Stimulated activated CD4-positive, alpha-beta T cell treated with anti-CD3 and anti-CD28 coated beads, Interleukin-1b, Interleukin-23, amount 100 ng/mL, for 24 hours (primary cell): ENCODE measurements at places on chromosomes 1 and 21.

DNA sequence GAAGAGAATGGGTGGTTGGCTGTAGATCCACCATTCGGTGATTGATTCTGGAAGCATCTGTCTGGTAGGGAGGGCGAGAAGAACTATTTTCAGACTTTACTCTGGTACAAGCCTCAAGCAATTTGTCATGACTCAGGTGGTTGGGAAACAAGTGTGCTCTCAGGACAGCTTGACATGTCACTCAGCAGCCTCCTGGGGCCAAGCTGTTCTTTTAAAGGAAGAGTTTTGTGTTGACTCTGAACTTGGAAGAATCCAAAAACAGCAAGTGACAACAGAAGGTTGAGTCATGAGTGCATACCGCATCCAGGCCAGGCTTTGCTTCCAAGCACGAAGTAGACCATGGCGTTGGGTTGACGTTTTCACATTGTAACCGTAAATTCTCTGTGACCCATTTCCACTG, 65.9 kb downstream of the CLIC6 start:
- no peak for DNase-seq

GRCh38 chr1:180231506-180231921, 1.4 kb downstream of the LHX4 start:
- DNase-seq, result no peak

- DNase-seq, result no peak
These were observed 38.5 kb downstream of the MRPL37 start for GRCh38 chr1:54238353-54239034.

DNA sequence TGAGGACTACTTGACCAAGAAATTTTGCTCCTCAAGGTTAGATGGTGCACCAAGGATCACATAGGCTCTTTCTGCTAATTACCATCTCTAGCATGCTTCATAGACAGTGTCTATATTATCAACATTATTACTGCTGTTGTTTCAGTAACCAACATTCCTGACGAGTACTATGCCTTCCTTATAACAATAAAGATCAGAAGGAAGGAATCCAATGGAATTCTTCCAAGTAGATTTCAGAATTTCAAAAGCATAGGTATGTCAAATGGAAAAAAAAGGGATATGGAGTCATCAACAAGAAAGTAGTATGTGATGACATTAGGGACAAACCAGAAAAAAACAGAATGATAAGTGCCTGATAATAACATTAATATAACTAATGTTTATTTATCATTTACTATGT, 39.6 kb upstream of the LPGAT1 start:
- DNase-seq, result no peak

- DNase-seq, result no peak
These were observed 24.4 kb downstream of the SPSB1 start for GRCh38 chr1:9317072-9317471.

DNA sequence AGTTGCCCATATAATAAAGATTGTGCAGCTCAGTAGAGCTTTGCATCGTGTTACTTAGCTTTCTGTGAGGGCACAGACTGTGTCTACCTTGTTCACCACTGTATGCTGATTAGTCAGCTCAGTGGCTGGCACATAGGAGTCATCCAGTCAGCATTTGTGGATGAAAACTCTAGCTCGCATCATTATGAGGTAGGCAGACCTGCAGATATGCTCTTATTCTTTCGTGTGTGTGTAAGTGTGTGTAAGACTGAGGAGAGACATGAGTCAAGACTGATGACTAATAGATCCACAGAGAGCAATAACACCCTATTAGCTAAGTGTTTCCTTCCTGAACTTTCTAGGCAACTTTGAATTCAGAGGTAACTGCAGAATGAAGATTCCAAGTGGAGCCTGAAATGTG, 17.1 kb downstream of the TTF2 start:
- DNase-seq, result peak; percentile 47

DNA sequence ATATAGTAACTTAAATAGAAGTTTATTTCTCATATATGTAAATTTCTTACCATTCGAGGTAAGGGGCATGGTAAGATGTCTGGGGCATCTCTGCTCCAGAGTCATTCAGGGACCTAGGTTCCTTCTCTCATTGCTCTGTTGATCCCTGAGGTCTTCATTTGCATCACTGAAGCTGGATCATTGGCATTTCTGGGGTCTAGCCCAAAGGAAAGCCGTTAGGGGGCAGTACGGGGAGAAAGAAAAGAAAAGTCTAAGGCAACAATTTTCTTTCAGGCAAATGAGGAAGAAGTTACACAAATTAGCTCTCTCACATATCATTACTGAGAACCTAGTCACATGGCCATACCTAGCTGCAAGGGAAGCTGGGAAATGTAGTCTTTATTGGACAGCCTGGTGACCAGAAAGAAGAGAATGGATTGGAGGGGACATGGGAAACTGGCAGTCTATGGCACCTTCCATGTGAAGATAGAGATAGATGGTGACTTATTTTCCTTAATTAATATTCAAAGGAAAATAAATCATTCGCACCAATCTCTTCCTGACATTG, 10.2 kb upstream of the SUSD4 start:
- DNase-seq, result no peak

GRCh38 chr21:44290327-44291077, 4.8 kb downstream of the AIRE start:
- DNase-seq, result no peak

- no peak for DNase-seq
These were observed 319.2 kb upstream of the SPAG17 start for GRCh38 chr1:118504221-118504644.

GRCh38 chr1:68140536-68140935, 90.1 kb upstream of the DIRAS3 start:
- DNase-seq, result no peak

DNA sequence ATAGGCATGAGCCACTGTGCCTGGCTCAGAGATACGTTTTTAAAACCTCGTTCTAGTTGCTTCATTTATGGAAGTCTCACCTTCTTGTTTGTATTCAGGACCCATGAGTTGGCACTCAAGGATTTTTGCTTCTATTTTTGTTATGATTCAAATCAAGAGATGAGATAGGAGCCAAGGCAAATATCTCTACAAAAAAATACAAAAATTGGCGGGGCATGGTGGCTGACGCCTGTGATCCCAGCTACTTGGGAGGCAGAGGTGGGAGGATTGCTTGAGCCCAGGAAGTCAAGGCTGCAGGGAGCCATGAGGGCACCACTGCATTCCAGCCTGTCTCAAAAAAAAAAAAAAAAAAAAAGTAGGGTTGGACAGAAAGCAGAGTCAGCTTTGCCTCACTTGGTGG, 36.8 kb upstream of the ERRFI1 start:
- DNase-seq, result no peak

GRCh38 chr1:66296370-66296769, 237.6 kb upstream of the SGIP1 start:
- no peak for DNase-seq

GRCh38 chr21:25561668-25562641, 45.3 kb downstream of the MRPL39 start:
- no peak for DNase-seq

DNA sequence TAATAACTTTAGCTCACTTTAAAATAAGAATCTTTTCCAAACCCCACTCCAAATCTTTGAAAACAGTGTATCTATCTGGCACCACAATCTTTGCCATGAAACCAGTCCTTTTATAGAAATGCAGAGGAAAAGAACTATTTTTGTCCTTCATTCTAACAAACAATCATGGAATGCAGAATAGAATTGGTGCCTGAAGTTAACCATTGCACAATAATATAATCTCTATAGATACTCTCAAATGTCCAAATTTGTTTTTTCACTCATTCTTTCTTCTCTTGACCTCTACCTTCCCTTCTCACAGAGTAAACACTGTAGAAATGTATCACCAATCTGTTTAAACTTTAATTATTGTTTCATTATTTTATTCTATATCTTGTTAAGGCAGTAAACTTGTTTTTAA, 34.8 kb downstream of the TTLL7 start:
- no peak for DNase-seq

DNA sequence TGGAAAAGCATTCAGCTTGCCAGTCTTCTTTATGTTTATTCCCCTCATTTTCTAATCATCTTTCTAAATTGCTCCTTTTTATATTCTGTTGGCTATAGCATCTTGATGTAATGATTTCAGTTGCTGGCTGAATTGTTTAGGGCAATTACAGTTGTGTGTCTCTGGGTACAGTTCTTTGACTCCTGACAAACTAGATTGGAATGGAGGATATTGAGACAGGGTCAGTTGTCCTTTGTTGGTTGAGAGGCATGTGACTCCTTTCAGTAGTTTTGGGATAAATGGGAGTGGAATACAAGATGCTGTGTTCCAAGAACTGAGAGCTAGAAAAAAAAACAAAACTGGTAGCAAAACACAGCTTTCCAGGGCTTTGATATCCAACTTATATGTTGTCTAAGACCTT, 1.5 kb downstream of the CENPF start:
- no peak for DNase-seq

DNA sequence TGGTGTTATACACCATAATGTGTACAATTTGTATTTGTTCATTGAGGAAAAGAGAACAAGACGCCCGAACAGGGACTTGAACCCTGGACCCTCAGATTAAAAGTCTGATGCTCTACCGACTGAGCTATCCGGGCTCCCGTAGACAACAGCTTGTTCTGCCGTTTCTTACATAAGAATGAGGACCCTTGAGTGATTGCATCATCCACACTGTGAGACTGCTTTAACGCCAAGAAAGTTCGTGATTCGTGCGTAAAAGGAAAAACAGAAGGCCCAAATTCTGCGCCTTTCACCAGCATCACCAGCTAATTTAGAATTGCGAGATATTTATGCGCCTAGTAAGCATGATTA, 9.3 kb upstream of the MDM4 start:
- DNase-seq, result peak; percentile 79

GRCh38 chr1:158422212-158422611, 3.8 kb downstream of the OR10K2 start:
- no peak for DNase-seq

DNA sequence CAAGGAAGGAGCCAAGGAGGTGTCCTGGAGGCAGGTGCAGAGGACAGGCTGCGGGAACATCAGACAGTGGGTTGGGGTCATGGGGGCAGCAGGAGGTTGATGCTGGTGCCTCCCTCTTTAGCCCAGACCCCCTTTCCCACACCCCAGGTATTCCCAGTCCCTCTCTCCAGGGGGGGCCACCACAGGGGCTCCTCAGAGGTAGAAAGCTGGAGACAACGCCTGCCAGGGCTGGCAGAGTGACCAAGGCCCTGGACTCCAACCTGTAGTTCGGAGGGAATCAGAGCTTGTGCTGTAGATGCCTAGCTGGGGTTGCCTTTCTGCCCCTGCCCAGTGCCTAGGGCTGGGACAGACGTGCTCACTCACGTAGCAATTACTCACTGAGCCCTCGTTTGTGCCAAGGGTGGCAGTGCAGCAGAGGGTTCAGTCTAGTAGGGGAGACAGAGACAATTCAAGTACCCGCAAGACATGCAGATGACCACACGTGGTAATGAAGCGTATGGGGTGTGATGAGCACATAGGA, 148.2 kb downstream of the PTPRU start:
- DNase-seq, result no peak

DNA sequence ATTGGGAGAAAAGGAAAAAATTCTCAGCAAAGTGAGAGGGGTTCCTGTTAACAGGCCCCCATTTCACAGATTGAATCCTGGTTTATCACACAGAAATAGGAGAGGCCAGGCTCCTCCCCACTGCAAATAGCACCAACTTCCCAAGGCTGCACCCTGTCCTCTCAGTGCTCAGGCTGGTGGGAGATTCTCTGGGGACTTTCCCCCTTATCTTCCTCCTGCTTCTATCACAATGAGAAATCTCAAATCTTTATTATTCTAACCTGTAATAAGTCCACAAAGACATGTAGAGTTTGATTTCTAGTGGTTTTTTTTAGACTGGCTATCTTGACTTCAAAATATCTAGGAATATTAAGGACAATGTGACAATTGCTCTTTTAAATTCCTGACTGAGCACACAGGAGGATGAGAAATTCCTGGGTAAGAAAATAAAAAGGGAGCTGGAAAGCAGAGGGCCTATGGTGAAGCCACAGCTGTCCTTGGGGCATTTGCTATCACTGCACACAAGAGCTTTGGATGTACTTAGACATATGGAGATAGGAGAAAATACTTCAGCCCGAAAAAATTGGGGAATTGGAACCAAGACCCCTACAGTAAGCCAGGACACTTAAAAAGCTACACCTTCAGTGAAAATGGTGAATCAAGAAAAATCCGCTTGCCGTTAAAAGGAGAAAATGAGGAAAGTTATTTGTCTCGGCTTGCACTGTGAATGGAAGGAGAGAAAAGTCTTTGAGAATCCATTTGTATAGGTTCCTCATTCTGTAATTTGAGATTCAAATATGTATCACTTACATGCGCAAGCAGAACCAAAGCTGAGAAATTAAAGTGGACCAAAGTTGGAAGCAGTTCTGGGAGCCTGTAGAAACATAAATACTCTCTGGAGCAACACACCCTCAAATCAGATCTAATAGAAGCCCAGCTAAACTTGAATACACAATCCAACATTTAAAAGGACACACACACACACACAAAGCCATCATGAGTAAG, 65.9 kb upstream of the C1orf105 start:
- DNase-seq, result no peak

- no peak for DNase-seq
These were observed 648.5 kb downstream of the LMO4 start for GRCh38 chr1:87977145-87977544.

GRCh38 chr21:37207441-37208009, 59.6 kb downstream of the VPS26C start:
- DNase-seq, result no peak

GRCh38 chr1:25810341-25811299, 9.1 kb upstream of the MTFR1L start:
- peak; percentile 72 for DNase-seq

DNA sequence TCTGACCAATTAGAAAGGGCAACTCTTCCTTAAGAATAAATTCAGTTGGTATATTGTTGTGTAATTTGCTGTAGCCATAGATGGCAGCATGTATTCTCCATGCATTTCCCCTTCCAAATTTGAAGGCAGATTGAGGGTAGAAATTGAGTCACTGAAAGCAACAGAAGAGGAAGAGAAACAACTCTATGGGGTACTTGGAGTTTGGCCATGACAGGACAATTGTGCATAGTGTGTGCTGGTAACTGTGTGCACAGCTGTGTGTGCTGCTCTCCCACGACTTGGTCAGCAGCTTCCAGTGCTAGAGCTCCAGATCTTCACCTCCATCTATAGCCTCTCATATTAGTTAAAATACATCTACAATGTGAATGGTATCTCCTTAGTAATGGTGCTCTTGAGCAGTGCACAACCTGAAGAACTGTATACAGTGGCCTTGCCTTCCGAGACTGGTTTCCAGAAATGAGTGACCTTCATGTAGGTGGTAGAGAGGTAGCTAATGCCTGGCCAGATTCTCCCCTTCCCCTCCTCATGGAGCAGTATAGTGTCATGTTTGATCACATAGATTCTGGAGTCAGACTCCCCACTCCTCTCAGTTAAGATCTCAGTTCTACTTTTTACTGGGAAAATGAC, 882 bp upstream of the FCAMR start:
- DNase-seq, result no peak
